Chondrocyte (in vitro differentiated cells): ENCODE measurements at places on chromosomes 16 and 17. TPM values are rescaled to one million over a fixed set of nuclear protein-coding genes. Genes with fewer than 3 reads are reported as not detected.

The PRKAR1A gene
- 267 to 300 TPM (median 269 TPM) in 3 replicates for total RNA-seq

DNA sequence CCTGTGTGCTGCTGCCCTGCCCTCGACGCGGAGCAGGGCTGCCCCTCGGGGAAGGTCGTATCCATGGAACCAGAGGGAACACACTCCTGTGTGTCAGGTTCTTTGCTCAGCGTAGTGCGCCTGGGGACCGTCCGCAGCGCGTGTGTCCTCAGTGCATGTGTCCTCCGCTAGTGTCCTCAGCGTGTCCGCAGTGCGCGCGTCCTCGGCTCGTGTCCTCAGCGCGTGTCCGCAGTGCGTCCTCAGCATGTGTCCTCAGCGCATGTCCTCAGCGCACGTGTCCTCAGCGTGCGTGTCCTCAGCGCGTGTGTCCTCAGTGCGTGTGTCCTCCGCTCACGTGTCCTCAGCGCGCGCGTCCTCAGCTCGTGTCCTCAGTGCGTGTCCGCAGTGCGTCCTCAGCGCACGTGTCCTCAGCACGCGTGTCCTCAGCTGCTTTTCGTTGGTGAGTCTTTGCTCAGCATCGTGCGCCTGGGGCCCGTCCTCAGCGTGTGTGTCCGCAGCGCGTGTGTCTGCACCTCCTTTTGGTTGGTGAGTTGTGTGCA is 59.2 kb upstream of the ZNF750 start:
- H3K36me3 ChIP-seq = peaks cover 5% of the 10 kb centered on the region
- no peak overlapping the region for H3K27ac ChIP-seq
- H3K4me1 ChIP-seq = peaks cover 29% of the 10 kb centered on the region
- H3K4me3 ChIP-seq = no peak overlapping the region

DNA sequence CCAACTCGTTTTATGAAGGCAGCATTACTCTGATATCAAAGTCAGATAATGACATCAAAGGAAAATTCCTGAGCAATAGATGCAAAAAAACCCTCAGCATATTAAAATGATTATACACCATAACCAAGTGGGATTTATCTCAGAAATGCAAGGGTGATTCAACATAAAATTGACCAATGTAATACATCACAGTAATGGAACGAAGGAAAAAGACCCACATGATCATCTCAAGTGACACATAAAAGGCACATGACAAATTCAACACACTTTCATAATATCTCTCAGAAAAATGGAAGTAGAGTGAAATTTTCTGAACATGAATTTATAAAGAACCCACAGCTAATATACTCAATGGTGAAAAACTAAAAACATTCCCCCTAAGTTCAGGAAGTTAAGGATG is 118.8 kb downstream of the ITFG1 start:
- H3K36me3 ChIP-seq = peaks cover 20% of the 10 kb centered on the region
- H3K4me3 ChIP-seq = no peak overlapping the region
- H3K27me3 ChIP-seq = no peaks in the 10 kb centered on the region
- H3K4me1 ChIP-seq = peaks cover 3% of the 10 kb centered on the region

GRCh38 chr17:72506773-72507172 is 386.0 kb downstream of the SOX9 start:
- H3K4me1 ChIP-seq = peaks cover 49% of the 10 kb centered on the region
- H3K4me3 ChIP-seq = no peak overlapping the region
- peak overlapping the region; percentile 55 for H3K27ac ChIP-seq
- no peak for DNase-seq

DNA sequence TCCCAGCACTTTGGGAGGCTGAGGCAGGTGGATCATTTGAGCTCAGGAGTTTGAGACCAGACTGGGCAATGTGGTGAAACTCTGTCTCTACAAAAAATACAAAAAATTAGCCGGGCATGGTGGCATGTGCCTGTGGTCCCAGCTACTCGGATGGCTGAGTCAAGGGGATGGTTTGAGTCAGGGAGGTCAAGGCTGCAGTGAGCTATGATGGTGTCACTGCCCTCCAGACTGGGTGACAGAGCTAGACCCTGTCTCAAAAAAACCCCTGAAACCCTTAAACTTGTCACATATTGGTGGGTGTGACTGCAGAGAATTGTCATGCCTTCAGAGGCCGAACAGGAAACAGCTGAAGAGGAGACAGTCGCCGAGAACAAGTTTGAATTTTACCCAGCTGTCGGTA is 13.4 kb downstream of the RPTOR start:
- H3K36me3 ChIP-seq = peaks cover 1% of the 10 kb centered on the region
- no peak for DNase-seq
- H3K27me3 ChIP-seq = no peaks in the 10 kb centered on the region
- H3K27ac ChIP-seq = no peak overlapping the region

DNA sequence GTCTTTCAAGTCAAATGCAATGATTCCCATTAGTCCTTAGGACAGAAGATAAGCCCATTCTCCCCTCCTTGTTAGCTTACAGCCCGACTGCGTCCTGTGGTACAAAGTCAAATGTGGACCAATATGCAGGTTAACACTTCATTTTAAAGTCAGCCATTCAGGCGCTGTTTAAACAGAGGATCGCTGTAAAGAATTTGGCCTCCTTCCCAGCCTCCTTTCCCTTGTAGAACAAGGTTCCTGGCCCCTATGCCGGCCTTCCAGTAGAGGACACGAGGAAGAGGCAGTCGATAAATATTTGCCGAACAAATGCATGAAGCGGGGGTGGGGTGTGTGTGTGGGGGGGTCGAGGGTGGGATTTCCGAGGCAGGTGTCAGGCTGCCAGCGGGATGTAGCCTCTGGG is 4.3 kb downstream of the SDK2 start:
- peak overlapping the region; percentile 95 for H3K27ac ChIP-seq
- H3K36me3 ChIP-seq = no peaks in the 10 kb centered on the region
- no peaks in the 10 kb centered on the region for H3K27me3 ChIP-seq
- H3K4me1 ChIP-seq = peaks cover 54% of the 10 kb centered on the region

GRCh38 chr16:29676989-29677785 is 1.8 kb upstream of the QPRT start:
- H3K27me3 ChIP-seq = no peaks in the 10 kb centered on the region
- H3K27ac ChIP-seq = no peak overlapping the region
- H3K4me1 ChIP-seq = peaks cover 12% of the 10 kb centered on the region
- no peaks in the 10 kb centered on the region for H3K36me3 ChIP-seq
- no peak overlapping the region for H3K4me3 ChIP-seq
- DNase-seq = no peak

DNA sequence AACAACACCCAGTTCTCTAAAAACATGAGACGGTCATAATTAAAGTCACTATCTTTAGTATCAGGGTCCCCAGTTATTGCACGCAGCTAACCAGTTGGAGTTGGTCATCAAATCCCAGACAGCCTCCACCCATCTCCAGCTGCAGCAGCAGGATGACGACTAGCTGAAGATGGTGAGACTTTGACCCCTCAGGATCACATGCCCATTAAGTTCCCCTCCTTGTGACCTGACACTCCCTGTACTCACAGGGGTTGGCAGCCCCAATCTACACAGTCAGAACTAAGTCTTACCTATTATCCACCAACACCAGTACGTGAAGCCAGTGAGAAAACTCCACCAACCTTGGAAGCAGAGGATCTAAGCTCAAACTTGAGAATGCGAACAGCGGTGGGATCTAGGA is 37.7 kb upstream of the IRX5 start:
- H3K36me3 ChIP-seq = no peaks in the 10 kb centered on the region
- DNase-seq = no peak
- no peak overlapping the region for H3K27ac ChIP-seq
- H3K4me1 ChIP-seq = no peaks in the 10 kb centered on the region
